GM13976 (cell line): ENCODE measurements at places on chromosomes 7 and 10.
A peak's percentile ranks its signal among the peaks of the same experiment; 100 is the strongest.

- no peak for DNase-seq
Measured at GRCh38 chr10:11264296-11265048, 246.8 kb downstream of the CELF2 start.

GRCh38 chr7:154744256-154744860 is 258.6 kb downstream of the PAXIP1 start:
- DNase-seq: peak; percentile 73

DNA sequence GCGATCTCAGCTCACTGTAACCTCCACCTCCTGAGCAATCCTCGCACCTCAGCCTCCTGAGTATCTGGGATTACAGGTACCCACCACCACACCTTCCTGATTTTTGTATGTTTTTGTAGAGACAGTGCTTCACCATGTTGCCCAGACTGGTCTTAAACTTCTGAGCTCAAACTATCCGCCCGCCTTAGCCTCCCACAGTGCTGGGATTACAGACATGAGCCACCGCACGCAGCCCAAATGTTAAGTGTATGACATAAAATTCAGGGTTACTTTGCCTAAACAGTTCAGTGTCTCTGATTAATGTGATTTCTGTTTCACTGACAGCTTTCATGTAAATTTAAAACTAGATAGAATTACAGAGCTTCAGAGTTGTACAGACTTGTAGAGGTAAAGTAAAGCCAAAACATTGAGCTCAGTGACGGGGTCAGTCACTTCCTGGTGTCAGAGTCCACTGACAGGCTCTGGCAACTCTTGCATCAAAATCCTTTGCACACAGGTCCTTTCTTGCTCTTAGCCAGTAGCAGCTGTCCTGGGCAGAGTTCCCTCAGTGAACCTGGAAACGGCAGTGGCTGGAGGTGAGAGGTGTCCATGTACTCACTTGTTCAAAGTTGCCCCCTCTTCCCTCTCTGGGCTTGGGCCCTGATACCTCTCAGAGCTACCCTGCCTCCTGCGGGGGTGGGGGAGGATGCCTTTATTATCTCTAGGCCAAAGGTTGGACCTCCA is 33.7 kb downstream of the MGMT start:
- no peak for DNase-seq

DNA sequence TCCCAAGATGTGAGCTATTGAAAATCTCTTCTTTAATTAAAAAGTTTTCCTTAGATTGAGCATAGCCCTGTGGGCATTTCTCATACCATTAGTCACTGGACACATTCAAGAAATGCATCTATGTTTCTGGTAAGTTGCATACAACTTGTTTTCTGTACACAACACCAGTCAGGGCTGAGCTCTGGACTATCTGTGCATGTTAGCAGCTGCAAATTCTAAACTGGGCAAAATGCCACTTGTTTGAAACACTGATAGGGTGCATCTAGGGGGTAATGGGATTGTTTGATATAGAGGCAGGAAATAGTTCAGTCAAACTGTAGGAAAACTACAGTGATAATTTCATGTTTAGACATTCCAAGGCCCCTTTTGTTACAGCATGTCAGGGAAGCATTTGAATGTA is 145.6 kb upstream of the NPY start:
- no peak for DNase-seq

- DNase-seq: no peak
Measured at GRCh38 chr10:84469470-84469869, 141.1 kb downstream of the CCSER2 start.

DNA sequence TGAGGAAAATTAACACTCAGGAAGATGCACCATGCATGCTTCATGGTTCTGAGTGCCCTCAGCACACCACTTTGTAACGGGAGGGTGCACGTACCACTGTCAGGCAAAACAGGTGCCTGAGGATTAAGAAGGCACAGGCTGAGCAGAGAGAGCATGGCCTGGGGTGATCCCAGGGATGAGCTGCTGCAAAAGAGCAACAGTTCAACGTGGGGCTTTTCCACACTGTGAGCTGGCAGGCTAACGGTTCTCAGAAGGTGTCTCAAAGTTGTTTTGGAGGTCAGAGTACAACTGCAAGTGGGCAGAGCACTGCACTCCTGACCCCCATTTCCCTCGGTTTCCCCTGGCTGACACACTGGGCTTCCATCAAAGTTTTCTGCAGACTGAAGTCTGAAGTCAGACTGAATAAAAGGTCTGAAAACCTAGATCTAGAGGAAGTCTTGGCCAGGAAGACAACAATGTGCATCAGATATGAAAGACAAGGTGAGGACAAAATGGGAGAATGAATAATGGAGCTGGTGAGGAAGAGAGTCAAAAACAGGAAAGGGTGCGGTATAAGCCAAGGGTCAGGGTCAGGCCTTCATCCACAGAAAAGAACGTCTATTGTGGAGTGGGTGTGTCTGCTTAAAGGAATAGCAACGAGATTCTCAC is 20.5 kb downstream of the ZNF438 start:
- no peak for DNase-seq

- no peak for DNase-seq
Measured at GRCh38 chr7:44587843-44588711, 6.0 kb upstream of the TMED4 start.

DNA sequence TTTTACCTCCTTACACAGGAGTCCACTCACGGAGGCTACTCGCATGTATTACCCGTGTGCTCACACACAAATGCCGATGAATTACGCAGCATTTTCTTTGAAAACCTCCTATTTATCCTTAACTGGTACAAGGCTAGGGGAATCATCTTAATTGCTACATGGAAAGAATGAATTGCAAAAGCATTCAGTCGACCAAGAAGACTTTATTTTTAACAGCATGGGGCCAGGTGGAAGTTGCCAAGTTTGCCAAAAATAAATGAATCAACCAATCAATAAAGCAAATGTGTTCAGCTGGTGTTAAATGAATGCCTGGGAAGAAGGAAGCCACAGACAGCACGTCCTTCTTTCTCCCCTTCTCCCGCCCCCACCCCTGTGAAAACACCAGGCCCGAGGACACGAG is 55.8 kb downstream of the CTBP2 start:
- DNase-seq: no peak

GRCh38 chr10:36256948-36257356 is 614.9 kb upstream of the FZD8 start:
- DNase-seq: no peak

GRCh38 chr10:89889606-89890005 is 188.2 kb downstream of the KIF20B start:
- no peak for DNase-seq

DNA sequence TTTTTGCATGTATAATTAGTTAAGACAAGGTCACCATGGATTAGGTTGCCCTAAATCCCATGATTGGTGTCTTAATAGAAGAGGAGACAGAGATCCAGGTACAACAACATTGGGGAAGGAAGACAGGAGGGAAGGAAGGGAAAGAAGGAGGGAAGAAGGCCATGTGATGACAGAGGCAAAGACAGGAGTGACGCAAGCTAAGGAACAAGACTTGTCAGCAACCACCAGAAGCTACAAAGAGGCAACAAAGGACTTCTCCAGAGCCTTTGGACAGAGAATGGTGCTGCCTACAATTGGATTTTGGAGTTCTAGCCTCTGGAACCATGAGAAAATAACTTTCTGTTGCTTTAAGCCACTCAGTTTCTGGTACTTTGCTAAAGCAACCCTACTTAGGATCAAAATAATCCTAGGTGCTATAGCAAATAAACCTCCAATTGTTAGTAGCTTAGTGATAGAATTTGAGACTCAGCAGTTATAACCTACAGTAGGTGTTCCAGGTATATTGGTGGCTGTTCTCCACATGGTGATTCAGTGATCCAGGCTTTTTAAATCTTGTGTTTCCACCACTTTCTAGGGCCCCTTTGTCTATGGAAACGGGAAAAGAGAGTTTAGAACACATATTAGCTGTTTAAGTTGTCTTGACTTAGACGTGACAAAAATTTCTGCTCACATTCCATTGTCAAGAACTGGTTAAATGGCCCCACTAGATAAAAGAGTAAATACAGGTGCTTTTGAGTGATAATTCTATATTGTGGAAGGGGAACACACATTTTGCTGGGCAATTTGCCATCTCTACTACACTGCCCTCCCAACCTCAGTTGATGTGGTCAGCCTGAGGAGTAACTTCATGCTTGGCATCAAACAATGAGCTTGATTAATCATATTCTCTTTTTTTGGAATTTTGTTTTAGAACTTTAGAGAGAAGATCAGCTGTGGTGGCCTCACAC is 70.5 kb upstream of the SP4 start:
- no peak for DNase-seq

DNA sequence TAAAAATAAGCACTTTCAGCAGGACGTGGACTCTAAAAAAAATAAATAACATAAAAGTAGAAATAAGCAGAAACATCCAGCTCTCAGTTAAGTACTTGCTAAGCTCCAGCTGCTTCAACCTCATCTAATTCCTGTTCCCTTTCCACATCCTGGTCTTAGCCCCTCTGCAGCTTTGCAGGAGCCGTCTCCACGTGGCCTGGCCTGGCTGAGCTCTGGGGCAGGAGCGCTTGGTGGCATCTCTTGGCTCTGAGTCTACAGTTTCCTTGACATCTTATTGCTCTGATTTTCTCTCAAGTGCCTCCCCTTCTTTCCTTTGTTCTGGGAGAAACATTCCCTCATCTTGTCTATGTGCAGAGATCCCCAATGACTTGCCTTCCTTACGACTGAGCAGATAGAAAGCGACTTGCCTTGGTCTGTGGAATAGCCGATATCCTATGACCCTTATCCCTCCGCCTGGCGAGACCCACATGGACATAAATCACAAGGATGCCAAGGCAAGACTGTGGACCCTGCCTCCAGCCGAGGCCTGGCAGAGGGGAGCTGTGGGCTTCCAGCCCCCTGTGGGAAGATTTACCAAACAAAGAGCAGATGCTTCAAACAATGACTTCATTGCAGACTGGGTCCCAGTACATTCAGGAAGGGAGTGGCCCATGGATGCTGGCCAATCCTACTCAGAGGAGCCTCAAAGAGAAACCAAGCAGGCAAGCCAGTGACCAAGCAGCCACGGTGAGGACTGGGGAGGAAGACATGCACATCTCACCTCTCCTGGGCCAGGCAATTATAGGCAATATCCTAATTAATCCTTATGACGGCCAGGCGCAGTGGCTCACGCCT is 61.9 kb downstream of the SPOCK2 start:
- no peak for DNase-seq

DNA sequence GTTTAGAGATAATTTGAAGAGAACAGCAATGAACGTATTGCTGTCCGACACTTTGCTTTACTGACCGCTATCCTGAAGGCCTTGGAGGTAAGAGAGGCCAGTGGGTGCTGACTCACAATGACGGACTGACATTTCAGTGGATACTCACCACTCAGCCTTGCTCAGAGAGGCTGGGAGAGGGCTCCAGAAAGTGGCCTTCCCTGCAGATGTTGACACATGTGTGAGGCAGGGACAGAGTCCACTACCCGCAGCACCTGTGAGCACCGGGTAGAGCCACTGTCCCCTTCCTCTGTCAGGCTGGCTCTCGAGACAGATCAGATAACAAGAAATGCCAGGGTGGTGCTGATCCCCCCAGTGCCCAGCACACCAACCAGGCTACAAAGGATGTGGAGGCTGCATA is 75.0 kb downstream of the GPR26 start:
- DNase-seq: no peak

DNA sequence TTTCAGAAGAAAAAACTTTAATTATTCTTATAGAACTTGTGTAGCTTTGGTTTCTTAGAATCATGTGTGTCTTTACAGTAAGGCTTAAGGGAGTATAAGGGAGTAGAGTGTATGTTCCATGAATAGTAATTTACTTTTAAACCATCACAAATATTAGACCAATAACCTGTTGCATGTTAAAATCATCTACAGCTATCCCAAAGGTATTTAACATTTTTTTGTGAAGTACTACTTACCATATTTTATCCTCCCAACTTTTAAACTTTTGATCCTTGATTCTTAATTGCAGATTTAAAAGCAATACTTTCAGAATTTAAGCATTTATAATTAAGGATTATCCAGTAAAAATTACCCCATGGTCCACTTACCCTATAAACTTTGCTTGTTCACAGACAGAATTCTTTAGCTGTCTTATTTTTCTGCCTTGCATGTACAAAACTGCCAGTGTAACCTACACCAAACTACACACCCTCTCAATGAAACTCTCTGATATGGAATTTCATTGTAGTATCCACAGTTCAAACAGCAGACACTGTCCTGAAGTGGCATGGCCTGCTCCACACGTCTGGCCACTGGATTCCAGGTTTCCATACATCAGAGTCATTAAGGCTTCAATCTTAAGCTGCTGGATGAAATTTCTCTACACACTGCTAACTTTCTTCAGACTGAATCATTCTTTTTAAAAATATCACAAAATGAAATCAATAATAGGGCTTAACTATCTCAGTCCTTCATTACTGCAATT is 5.8 kb downstream of the GLI3 start:
- no peak for DNase-seq

DNA sequence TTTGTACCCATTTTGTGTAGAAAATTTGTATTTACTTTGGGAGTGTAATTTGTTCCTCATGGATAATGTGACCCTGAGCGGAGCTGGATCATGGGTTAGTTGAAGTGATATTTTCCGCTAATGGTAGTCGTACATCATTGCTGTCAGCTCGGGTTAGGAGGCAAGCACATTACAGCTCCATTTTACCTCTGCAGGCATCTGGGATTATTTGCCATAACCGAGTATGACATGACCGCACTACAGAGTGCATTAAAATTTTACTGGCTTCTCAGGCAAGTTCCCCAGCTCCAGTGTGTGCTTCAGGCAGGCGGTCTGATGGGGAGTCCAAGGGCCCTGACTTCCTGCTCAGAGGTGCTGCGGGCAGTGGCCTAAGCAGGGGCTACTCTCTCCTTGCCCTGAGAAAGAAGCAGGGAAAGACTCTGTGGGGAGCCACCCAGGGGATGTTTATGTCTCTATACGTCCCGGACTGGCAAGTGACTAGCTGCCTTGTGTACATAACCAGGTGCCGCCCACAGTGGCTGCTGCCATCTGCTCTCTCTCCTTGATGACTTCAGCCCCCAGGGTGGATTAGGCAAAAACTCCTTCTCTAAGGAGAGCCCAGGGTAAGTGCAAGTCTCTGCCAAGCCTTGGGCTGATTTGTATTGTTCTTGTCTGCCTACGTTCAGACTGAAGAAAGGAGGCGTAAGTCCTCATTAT is 685.3 kb upstream of the GALNT17 start:
- no peak for DNase-seq

DNA sequence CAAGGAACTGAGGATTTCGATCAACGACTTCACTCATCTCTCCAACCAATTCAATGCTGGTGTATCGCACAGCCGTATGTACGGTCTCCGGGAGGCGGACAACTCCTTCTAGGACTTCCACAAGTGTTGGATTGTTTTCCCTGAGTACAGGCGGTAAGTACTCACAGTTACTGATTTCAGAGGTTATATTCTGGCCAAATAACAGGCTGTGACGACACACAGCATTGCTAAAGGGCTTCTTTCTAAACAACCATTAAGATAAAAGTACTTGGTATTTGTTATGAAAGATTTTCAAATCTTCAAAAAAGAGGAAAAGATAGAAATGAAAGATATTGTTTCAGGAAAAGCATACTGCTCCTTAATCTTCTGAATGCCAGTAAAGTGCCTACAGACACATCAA is 52.2 kb downstream of the IRF5 start:
- no peak for DNase-seq

- no peak for DNase-seq
Measured at GRCh38 chr10:51156926-51157325, 82.6 kb downstream of the PRKG1 start.

GRCh38 chr10:95767884-95768556 is 12.1 kb downstream of the ENTPD1 start:
- DNase-seq: no peak
